Right ventricle myocardium superior (tissue), 1 donor: ENCODE measurements at places on chromosomes 2 and 18. TPM values are rescaled to one million over a fixed set of nuclear protein-coding genes. Genes with fewer than 3 reads are reported as not detected.

Gene PPP4R3B
- total RNA-seq: 24.7 TPM

Gene PPP1R1C
- 21.4 TPM for total RNA-seq

Gene KANSL1L
- 15.8 TPM for total RNA-seq

Gene FABP1
- not detected for total RNA-seq

Gene GYPC
- 111 TPM for total RNA-seq

DNA sequence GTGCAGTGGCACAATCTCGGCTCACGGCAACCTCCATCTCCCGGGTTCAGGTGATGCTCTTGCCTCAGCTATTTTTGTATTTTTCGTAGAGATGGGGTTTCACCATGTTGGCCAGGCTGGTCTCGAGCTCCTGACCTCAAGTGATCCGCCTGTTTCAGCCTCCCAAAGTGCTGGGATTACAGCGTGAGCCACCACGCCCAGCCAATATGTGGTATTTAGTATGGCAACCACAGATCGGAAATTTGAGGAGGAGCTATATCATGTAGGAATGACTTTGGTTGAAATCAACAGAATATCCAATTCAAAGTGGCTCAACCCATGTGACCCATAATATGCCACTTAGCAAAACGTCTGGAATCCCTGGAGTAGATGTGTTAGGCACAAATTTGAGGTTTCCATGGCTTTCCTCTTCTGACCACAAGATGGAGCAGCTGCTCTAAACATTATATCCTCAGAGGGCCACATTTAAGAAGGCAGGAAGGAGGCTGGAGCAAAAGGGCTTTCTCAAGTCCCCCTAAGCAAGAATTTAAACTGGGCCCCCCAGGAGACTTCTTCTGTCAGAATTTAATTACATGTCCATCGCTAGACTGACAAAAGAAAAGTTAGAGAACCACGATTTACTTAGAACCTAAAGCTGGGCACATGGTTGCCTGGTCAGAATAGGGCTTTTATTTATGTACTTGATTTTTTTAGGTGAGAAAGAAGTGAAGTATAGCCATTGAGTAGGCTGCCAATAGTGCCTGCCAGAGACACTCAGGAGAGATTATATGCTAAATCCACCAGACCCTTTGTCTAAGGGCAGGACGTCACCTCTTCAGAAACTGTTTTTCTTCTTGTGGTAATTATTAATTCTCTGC lies 49.6 kb upstream of the ITSN2 start:
- no peak for DNase-seq

- DNase-seq: no peak
Observed at GRCh38 chr2:22020091-22020742, 896.4 kb downstream of the TDRD15 start.

DNA sequence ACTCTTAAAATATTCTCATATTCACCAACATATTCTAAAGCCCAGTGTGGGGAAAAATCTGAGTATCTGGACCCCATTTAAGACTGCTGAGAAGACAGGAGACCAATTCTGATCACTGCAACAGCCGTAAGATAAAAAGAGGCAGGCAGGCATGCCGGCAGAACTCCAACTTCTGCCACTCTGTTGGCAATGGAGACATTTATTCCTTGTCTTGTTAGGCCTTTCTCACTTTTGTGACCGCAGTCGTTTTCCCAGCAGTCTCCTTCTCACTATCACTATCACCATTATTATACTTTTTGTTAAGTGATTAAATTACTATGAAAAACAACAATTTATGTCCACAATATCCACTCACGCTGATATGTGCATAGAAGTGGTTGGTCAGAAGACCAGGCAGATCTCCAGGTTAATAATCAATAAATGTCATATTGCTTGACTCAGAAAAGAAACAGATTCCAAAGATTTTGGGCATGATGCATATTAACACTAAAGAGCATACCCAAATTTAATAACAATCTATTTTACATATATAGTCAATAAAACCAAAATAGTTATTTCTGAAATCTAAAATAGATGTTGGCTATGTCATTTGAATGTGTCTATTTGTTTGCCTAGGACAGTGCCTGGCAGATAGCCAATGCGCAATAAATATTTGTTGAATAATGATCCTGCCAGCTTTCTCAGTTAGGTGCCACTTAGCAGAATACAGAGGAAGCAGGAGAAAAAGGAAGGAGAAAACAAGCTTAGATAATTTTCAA lies 38.2 kb downstream of the SESTD1 start:
- no peak for DNase-seq

DNA sequence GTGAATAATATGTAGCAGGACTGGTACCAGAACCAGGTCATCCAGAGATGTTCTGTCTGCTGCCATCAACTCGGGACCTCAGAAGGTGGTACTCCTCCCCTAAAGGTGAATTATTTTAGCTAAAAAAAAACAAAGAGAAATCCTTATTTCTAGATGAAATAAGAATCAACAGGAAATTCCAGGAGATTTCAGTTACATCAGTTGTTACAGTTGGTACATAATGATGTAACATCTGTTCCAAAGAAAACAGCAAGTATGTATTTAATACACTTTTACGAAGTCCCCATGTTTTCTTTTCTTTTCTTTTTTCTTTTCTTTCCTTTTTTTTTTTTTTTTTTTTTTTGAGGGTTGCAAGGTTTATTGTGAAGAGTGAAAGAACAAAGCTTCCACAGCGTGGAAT lies 33.6 kb upstream of the CD28 start:
- no peak for DNase-seq

- DNase-seq: no peak
Observed at GRCh38 chr2:95047629-95048510, 22.4 kb downstream of the MAL start.

DNA sequence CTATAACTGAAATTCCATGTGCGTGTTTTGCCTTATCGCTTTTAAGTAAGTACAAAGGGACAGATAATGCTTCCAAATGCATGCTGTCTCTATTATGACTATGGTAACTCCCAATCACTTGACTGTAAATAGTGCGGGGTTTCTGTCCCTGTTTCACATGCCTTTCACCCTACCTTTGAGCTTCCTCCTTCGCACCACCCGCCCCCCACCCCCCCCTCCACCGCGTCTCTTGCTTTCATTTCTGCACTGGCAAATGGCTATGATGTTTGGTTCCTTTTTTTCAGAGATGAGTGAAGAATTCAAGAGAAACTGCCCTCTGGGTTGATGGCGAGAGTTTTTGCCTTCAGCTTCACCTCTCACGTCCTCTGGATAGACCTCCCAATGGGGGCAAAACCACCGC lies 25.0 kb upstream of the SPP2 start:
- DNase-seq: no peak

DNA sequence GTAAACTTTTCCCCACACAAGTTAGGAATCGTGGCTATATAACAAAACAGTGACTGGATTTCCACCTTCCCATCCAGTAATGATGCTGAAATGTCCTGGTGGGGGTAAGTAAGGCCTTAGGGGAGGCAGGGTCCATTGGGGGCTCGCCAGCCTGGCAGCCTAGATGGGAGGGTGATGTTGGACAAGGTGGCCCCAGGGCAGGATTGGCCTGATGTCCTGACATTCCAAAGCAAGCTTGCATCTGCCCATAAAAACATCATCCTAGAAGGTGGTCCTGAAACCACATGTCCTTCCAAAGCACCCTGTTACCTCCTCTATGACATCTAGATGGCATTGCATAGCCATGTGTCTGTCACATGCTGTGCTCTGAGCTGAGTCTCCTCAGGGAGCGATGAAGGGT lies 54.1 kb upstream of the RAB6C start:
- no peak for DNase-seq

- DNase-seq: no peak
Observed at GRCh38 chr2:172086241-172087206, 1.2 kb downstream of the DLX1 start.

GRCh38 chr2:38224181-38224580 lies 148.2 kb upstream of the CYP1B1 start:
- no peak for DNase-seq

DNA sequence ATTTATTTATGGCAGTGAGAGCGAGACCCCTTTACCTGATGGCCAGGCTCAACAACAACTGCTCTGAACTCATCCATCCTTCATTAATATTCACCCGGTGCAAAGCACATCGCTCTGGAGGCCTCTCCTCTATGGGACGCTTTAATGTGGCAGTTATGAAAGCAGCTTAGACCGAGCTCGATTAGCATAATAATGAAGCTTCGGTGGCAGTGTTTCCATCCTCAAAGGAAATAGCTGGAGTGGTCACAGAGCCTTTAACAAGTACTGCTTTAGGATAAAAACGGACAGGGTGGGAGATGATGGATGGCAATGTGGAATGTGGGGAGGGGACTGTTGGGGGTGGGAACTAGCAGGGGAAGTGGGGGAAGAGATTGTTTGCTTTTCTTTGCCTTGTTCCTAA lies 243.9 kb downstream of the SLC4A3 start:
- no peak for DNase-seq

DNA sequence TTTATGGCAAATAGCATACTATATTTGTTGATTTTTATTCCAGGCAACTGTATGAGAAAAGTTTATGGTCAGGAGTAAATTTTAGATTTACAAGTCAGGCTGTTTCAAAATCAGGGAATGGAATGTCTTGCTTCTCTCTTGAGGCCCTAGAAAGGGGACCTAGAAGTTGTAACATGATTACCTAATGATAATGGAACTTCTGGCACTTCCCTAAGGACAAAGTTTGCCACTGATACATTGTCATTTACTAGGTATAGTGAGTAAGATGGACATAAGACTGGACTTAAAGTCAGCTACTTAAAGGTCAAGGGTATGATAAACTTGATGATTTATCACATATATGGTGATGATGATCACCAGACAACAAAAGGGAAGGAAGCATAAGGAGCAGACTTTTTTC lies 103.3 kb upstream of the VRK2 start:
- no peak for DNase-seq

GRCh38 chr2:230781130-230781797 lies 68.6 kb downstream of the CAB39 start:
- DNase-seq: no peak

GRCh38 chr2:100073110-100073509 lies 69.3 kb downstream of the AFF3 start:
- DNase-seq: no peak
